ENCODE measurements at places on chromosomes 12 and 14. TPM values are rescaled to one million over a fixed set of nuclear protein-coding genes. Genes with fewer than 3 reads are reported as not detected.

- no peak for DNase-seq
Observed at GRCh38 chr14:49191380-49191779, 394.8 kb downstream of the RPS29 start.

DNA sequence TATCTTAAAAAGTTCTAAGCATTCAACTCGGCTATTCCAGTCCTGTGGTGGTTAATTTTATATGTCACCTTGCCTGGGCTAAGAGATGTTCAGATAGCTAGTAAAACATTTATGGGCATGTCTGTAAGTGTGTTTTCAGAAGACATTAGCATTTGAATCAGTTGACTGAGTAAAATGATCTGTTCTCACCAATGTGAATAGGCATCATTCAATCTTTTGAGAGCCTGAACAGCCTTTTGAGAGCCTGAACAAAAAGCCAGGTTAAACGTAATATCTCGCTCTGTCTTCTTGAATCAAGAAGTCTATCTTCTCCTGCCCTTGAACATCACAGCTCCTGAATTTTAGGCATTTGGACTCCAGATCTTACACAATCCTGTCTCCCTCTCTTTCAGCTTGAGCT, 1266.1 kb downstream of the LRFN5 start:
- no peak for DNase-seq

- peak; percentile 97 for DNase-seq
Observed at GRCh38 chr12:109110988-109111495, 5.3 kb upstream of the ACACB start.

GRCh38 chr12:120468821-120469449, 613 bp downstream of the SRSF9 start:
- peak; percentile 81 for DNase-seq

DNA sequence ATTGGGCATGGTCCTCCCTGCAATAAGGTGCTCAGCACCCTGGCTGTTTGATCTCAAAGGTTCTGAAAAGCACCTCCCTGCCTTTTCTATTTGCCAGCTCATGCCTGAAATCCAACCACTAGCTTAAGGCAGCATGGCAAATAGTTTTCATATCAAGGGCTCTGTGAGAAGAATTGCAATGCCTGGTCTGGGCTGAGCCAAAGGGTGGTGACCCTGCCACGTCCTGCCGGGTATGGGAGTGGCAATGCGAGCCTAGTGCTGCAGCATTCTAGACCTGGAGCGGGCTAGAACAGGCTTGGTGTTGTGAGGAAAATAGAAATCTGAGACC, 2.3 kb upstream of the SCNN1A start:
- DNase-seq = no peak

DNA sequence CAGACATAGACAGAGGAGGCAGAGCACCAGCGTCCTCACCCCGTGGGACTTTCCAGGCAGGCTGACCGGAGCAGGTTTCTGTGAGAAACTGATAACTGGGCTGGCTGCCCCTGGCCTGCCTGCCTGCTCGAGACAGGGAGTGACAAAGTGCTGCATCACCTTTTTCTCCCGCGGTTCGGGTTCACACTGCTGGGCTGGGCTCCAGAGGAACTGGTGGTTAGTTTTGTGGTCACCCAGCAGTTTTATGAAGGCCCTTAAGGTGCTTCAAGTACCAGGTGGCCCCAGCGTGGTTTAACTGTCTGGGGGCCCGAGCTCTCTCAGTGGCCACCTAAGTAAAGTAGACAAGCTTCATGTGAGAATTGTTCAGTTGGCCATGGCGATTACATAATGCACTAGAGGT, 1073.6 kb downstream of the BCL11B start:
- no peak for DNase-seq

- no peak for DNase-seq
Observed at GRCh38 chr14:102317564-102318248, 1.8 kb upstream of the ZNF839 start.

DNA sequence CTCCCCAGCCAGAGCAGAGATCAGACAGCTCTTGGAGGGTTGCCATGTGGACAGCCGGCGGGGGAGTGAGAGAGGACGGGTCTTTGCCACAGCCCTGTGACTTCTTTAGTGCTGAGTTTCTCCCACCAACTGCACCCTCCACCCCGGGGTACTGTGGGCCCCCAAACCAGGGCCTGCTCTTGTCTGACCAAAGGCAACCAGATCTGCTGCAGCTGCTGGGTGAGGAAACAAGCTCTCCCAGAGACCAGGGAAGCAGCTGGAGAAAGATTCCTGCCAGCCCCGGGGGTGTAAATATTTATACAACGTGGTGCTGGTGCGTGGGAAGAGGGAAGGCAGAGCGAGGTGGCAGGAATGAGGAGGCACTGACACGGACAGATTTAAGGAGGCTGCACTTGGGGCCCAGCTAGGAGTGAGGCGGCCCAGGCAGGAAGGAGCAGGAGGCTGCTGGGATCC, 14.3 kb upstream of the ZFP36L1 start:
- peak; percentile 85 for DNase-seq

DNA sequence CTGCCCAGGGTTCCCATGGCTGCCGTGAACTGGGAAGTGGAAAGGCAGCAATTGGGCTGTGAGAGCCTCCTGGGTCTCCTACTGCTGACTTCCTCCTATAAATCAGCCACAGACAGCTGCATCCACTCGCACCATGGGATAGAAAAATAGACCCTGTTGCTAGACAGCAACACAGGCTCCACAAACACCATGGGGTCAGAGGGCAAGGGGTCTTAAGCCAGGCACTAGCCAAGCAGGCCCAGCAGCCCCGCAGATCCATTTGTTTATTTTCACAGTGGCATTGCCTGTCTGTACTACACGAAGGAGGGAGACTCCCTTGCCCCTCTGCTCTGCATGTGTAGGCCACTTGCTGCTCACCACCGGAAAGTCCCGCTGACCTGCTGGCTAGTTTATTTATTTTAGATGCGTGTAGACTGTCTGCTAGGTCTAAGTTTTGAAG, 139.8 kb downstream of the DACT1 start:
- DNase-seq = no peak

DNA sequence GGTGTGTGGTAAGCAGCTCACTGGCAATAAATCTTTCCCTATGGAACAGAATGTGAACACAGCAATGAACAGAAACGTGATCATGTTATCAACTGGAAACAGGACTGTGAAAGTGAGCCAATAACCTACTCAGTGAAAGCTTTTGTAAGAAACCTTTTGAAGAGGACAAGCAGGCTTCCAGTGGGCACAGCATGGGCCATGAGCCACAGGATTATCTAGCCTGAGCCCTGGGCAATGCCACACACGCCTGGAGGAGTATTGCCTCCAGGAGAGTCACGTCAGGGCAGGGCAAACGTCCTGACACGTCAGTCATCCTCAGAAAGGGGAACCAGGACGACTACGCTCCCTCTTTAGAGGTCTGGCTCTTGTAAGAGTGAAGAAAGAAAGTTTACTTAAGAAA, 32.3 kb downstream of the NRDE2 start:
- DNase-seq = no peak

The TXNDC16 gene
- 5.0 TPM for total RNA-seq

The IL26 gene
- not detected for total RNA-seq

The LHX5 gene
- not detected for total RNA-seq

The PMCH gene
- total RNA-seq = not detected

The SYNDIG1L gene
- 0.23 TPM for total RNA-seq

The LIN7A gene
- 2.4 TPM for total RNA-seq
